ENCODE measurements at places on chromosomes 2 and 18.

DNA sequence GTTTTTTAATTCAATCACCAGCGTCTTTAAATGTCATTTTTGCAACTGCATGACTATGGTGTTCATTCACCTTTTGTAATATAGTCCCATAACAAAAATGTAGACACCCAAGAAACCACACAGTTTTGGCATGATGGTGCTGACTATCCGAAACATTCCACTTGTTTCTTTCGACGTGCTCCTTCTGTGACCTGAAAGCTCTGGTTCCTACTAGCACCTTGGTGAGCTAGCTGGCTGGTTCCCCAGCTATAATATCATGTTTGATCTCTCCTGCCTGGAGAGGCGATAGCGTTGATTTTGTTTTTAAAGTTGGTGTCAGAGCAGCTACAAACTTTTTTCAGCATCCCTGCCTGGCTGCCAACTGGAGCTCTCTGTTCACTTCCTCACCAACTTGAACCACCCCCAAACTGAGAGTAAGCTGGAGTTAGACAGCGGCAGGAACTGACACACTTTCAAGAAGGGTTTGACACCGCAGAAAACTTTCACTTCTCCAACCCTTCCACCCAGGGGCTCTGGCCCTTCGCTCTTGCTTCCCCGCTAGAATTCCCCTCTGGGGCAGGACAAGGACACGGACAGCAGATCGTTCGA is 1.1 kb downstream of the ATAD2B start:
- DNase-seq: no peak

DNA sequence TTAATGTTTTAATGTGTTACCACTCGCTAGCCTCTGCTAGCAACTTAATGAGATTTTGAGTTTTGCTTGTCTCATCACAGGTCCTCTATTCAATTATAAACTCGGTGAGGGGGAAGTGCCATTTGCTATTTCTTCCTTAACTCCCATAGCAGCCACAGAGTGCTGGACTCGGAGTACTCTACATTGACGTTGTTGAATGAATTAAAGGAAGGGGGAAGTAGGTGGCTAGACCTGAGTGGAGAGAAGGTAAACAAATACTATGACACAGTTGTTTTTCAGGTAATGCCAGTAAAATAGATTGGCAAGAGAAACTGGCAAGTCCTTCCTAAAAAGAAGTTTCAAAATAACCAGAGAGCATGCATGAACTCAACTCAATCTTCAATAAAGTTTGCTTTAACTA is 339.3 kb downstream of the HRH4 start:
- no peak for DNase-seq

GRCh38 chr2:80687524-80687923 is 383.0 kb upstream of the LRRTM1 start:
- no peak for DNase-seq

DNA sequence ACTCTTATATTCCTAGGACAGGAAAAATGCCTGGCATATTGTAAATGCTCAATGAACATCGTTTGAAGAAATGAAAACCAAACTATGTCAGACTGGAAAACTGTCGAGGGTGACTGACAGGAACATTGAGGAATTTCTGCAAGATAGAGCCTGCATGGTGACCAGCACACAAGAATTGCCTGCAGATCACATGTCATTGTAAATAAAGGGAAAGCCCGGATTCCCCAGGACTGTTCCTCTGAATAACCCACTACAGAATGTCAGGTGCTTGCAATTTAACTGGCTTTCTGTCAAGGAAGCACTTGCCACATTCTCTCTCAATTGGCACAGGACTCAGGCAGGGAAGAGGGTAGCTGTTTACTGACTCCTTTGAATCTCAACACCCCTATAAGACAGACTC is 129.0 kb upstream of the REG3G start:
- DNase-seq: no peak

DNA sequence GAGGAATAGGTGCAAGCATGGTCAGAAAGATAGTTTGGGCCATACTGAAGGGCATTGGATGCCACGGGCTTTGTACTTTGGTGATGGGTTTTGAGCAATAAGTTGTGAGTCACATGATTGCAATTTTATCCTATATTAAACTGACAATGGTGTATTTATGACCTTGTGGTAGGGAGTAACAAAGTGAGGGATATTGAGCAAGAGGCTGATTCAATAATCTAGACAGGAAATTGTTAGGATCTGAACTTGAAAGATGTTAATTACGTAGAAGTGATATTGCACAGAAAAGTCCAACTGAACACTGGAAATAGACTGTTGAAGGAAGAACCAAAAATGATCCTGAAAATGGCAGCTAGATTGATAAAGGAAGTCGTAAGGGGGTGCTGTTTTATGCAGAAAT is 46.6 kb upstream of the TCF4 start:
- no peak for DNase-seq

All from WTC11 (cell line).